ENCODE measurements at places on chromosomes 11 and 22. TPM values are rescaled to one million over a fixed set of nuclear protein-coding genes. Genes with fewer than 3 reads are reported as not detected.

OR52I1 gene
- total RNA-seq, result not detected

- no peak for DNase-seq
Observed at GRCh38 chr22:34696557-34696956, 369.4 kb upstream of the ISX start.

GRCh38 chr22:35986088-35986487, 42.5 kb downstream of the RBFOX2 start:
- no peak for DNase-seq

DNA sequence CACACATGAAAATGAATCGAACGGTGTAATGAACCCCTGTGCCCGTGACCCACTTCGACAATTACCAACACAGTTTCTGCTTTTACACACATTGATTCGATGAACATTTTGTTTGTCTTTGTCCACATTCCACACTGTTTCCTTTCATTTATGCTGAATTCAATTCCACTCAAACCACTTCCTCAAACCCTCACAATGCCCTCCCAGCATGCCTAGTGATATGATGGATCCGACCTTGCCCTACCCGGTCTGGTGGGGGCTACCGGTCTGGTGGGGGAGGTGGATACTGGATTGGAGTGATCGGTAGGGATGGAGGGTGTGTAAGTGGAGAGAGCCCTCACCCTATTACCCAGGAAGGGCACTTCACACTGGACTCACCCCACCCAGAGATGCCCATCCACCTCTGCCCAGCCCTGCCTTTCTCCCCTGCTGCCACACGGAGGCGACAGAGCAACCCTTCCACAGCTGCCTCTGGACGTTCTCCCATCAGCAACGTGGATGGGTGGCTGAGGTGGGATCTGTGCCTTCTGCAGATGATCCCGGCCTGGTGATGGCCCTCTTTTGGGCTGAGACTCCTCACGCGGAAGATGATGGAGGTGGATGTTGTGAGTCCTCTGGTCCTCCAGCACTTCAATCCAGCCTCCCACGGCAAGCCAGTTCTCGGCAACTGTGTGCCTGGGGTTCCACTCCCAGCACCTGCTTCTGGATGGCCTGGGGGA, 33.0 kb upstream of the P2RY2 start:
- DNase-seq, result peak; percentile 70

DNA sequence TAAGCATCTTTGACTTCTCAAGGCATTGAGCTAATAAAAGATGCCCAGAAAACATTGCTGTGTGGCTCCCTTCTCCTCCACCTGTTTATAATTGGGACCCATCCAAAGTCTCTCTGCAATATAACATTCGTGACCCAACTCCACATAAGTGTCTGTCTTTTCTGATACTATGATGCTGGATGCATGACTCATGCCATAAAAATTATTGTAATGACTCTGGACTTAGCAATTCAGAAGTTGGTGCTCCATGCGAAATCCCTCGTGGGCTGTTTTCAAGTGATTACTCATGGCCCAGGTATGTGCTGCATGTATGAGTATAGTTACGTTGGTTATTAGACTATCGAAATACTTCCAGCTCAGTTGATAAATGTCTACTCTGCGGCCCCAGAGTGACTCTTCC, 11.7 kb downstream of the FJX1 start:
- no peak for DNase-seq

DNA sequence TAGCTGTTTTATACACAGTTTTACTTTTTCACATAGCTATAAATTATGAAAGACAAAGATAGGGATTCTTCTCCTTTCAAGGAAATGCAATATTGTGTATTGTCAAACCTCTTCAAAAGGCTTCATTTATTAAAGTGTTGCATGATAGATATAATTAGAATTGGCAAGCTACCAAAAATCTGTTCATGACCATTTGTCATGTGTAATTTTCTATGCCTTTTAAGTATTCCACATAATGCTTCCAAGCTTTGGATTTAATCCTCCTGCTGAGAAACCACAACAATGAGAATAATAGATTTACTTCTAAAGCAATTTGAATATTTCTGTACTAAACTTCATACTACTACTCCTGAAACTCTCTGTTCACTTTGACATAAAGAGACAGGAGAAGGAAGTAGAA, 403.2 kb upstream of the CCDC179 start:
- DNase-seq, result no peak

FOSL1 gene
- 0.21 TPM for total RNA-seq

GRCh38 chr22:31537019-31537535, 40.7 kb downstream of the SFI1 start:
- DNase-seq, result peak; percentile 9

DNA sequence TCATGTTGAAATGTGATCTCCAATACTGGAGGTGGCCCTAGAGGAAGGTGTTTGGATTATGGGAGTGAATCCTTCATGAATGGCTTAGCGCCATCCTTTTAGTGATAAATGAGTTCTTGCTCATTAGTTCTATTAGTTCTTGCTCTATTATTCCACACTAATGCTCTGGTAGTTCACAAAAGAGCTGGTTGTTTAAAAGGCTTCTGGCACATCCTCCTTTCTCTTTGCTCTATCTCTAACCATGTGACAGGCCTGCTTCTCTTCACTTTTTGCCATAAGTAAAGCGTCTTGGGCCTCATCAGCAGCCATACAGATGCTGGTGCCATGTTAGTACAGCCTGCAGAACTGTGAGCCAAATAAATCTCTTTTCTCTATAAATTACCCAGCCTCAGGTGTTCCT, 469.9 kb downstream of the GUCY1A2 start:
- no peak for DNase-seq

- peak; percentile 82 for DNase-seq
Observed at GRCh38 chr11:76803023-76803422, 19.9 kb downstream of the TSKU start.

PHOX2A gene
- total RNA-seq, result 0.92 TPM

Data from cardiac muscle cell (in vitro differentiated cells and primary cell).